ENCODE measurements at places on chromosomes 16 and 17. TPM values are rescaled to one million over a fixed set of nuclear protein-coding genes. Genes with fewer than 3 reads are reported as not detected.

DNA sequence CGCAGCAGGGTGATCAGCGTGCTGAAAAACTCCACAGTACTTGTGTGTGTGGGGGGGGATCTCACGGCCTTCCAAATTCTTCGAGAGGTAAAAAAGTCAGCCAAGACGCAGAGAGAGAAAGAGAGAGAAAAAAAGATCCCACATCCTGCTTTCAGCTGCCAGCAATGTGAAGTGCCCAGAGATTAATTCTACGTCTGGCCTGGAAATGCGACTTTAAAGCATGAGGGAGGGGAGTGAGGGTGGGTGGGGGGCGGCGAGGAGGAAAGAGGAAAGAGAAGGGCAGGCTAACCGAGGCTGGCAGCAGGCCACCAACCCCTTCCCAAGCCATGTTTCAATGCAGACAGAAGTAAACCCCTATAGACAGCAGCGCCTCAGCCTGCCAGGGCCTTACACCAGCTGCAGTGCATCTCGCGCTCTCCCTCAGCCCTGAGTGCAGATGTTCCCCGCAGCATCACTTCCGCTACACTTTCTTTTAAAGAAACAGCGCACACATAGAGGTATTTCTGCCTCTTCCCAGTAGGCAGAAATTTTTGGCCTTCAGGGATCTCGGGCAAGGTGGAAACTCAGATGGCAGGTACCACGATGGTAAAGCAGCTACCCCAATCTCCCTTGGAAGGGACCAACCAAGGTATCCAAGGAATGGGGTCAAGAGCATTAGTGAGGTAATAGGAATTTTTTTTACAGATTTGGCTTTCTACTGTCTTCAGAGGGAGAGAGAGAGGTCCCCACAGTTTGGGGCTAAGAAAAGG is 87.8 kb downstream of the SMG6 start:
- DNase-seq, result no peak

DNA sequence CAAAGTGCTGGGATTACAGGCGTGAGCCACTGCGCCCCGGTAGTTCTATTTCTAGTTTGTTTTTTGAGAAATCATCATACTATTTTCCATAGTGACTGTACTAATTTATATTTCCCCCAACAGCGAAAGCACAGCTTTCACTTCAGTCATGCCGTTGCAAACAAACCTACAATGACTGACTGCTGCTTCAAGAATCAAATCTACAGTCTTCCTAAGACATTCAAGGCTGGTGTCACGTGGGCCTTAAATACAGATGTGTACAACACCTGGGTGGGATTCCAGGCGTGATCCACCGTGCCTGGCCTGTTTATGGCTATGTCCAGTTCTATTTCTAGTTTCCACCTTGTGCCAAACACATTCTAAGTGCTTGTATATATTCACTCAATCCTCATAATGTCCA is 72.0 kb downstream of the ABCC6 start:
- no peak for DNase-seq

DNA sequence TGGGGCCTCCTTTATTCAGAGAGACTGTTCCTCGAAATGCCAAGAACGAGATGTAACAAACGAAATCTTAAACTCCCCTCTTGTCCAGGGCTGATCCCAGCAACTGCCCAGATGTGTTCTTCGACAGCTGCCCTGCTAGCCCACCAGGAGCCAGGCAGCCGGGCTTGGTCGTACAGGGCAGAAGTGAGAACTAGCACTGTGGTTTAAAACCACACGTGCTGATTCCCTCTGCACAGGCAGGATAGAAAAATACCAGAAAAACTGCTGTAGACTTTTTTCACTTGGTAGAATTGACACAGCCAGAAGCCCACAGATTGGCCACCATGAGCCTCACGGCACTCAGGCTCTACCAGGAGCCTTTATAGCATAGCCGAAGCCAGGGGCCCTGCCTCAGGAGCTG is 33.1 kb downstream of the PLD6 start:
- no peak for DNase-seq

Gene KRTAP1-5
- total RNA-seq, result not detected

DNA sequence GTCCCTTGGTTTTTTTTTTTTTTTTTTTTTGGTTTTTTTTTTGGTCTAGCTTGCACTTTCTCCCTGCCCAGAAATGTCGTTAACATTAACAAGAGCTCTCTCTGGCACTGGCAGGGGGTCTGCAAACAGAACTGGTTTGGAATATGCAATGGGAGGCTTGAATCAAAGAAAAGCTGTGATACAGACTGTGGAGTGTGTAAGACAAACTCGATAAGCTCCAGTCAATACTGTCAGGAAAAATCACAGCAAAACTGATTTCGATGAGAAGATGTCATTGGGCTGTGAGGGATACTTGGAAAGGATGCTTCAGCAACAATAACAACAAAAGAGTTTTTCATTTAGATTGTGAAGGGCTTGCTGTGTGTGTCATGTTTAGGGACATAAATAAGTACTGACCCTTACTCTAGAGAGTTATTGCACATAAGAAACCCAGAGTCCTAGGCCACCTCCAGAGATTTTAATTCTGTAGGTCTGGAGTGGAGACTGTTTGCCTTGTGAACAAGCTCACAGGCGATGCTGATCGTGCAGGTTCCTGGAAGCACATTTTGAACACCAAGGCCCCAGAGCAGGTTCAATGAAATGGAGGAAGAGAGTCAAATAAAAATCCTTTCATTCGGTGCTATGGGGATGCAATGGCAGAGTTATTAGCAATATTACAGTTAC is 470.7 kb upstream of the RBFOX1 start:
- no peak for DNase-seq

GRCh38 chr17:44931376-44931775 is 16.1 kb upstream of the GFAP start:
- DNase-seq, result no peak

Gene KRT33B
- total RNA-seq, result not detected

- DNase-seq, result no peak
Measured at GRCh38 chr17:31586946-31587345, 195.5 kb downstream of the RAB11FIP4 start.

Gene TBC1D3B
- 5.2 TPM for total RNA-seq

DNA sequence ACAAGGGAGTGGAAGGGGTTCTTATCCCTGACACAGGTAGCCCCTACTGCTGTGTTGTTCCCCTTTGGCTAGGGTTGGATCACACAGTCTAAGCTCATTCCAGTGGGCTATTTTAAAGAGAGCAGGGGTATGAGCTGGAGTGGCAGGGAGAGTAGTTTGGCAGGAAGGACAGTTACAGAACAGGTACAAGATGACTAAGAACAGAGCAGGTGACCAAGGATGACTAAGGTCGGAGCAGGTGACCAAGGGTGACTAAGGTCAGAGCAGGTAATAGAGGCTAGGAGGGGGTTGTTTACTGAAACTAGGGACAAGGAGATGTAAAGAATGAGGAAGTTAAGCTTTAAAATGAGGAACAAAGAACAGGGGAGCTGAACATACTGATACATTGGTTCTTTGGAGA is 58.8 kb downstream of the UTP18 start:
- no peak for DNase-seq

- DNase-seq, result no peak
Measured at GRCh38 chr17:36602924-36603384, 1.6 kb downstream of the MRM1 start.
